ENCODE measurements at places on chromosomes 4 and X.

DNA sequence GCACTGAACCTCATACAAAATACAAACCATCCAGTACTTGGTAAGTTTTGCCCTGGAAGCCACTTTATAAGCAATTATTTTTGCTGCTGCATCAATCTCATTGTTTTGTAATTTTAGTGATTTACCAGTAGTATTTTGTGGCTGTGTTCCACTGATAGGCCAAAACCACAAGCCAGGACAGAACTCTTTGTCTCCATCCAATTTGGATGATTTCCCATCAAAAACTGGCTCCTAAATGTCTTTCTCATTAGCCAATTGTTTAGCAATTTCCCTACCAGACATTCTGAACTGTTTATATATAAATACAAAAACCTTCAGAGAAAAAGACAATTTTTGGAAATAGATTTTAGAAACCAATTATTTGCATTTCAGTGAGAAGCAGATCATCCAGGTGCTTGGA lies 4.4 kb downstream of the GSPT2 start:
- DNase-seq = no peak

DNA sequence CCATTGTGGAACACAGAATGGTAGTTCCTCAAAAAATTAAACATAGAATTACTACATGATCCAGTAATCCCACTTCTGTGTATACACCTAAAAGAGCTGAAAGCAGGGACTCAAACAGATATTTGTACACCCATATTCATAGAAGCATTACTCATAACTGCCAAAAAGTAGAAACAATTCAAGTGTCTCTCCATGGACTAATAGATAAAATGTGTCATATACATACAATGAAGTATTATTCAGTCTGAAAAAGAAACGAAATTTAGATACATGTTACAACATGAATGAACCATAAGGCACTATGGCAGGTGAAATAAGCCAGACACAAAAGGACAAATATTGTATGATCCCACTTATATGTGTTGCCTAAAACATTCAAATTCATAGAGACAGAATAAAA lies 145.1 kb downstream of the ANTXR2 start:
- DNase-seq = no peak

- DNase-seq = no peak
Measured at GRCh38 chr4:152512483-152512882, 23.4 kb downstream of the FBXW7 start.

DNA sequence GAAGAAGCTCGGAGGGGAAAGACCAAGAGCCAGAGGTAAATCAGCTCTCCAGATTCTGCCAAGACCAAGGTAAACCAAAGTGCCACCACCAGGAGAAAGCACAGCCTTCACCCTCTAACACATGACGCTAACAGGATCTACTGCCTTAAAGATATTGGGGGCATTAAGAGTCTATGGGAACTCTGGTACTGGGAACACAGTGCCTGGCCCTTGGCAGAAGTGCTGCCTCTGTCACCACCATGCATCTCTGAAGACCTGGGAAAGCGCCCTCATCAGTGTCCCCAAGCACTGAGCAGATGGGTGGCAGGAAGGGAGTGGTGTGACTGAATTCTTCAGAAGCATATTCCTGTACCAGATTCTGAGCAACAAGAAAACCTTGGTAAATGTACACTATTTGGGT lies 1.3 kb downstream of the QDPR start:
- DNase-seq = no peak

DNA sequence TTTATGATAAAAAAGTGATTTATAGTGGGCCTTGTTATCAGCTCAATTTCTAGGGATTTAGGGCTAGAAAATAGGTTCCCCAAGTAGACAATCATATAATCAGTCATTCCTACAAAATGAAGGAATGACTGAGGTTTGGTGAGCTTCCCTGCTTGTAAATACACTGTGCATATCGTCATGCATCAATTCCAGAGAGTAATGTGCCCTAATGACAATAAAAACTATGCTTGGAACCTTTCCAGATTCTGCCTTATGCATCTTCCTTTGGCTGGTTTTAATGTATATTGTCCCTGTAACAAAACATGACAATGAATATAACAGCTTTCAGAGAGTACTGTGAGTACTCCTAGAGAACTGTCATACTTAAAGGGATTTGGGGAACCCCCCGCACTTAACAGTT lies 1310.9 kb downstream of the PCDH7 start:
- DNase-seq = no peak

DNA sequence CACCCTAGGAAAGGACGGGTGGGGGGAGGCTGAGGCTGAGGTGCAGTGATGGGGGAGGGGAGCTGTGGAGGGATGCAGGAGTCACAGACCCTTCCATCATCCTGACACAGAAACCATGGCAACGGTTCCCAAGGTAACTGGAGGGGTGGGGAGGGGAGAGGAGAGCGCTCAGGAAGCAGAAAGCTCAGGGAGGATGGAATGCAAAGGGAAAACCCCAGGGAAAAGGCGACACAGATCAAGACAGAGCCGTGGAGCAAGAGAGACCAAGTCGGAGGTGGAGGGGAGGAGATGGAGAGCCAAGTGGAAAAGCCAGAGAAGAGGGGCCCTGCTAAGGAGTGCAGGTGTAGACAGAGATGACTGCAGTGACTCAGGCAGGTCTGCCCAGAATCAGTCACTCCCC lies 14.5 kb downstream of the L1CAM start:
- DNase-seq = no peak

- DNase-seq = no peak
Measured at GRCh38 chr4:70914631-70915030, 12.5 kb downstream of the MOB1B start.

DNA sequence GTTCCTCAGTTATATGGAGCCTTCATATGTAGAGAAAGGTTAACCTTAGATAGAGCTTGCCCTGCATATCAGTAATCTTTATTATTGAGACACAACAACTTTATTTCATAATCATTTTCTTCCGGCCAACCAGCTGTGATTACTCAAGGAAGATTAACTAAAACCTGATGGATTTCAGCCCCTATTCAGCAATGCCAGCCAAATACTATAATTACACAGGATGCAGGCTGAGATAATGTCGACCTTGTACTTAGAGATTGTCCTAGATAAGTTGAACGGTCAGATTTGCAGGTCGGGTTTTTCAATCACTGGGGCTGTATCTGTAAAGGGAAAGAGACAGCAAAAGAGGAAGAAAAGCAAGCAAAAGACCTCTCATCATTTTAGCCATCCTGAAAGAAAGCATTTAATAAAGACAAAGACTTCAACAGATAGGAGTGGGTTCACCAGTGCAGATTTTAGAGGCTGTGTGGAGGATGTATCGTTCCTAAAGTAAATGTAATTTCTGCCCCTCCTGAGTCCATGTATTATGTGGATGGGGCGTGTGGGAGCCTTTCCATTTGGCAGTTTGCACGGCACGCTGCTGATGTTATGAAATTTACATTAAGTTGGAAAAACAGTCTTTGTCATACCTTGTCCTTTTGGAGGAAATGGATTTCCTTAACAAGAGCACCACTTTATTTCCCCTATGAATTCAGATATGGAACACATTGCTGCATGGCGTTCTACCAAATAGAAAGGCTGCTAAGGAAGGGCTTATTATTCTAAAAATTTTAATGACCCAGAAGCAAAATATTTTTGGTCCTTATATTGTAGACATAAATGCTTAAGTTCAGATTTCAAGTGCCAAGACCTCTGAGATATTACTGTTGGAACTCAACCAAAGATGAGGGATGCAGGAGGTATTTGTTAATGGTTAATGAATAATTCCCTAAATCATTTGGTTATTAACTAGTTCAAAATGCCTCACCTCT lies 496.7 kb downstream of the SPRY1 start:
- DNase-seq = no peak

- DNase-seq = no peak
Measured at GRCh38 chrX:37658343-37659030, 27.1 kb upstream of the XK start.

All from right renal cortex interstitium (tissue), 3 donors.